ENCODE measurements at places on chromosomes 12 and 14.

GRCh38 chr12:69123919-69124638 lies 115.3 kb upstream of the CPSF6 start:
- no peak for DNase-seq

- DNase-seq = no peak
These were observed 22.4 kb downstream of the MAPK1IP1L start for GRCh38 chr14:55073856-55074255.

- no peak for DNase-seq
These were observed 151.3 kb downstream of the BTG1 start for GRCh38 chr12:91994208-91994797.

- no peak for DNase-seq
These were observed 947 bp downstream of the TMEM52B start for GRCh38 chr12:10179776-10180181.

DNA sequence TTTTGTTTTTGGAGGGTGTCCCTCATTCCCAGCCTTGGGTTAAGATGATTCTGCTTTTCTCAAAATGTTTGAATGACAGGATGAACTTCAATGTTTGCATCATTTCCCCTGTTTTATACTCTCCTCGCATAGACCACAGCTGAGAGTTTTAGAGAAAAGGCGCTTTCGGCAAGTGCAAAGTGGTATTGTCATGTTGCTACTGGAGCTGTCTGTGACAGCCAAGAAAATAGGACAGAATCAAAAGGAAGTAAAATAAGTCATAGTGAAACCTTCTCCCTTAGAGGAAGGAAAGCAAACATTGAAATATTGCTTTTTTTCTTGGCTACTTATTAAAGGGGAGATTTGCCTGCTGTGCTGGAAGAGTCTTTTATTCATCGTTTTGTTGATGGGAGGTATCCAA lies 33.5 kb upstream of the ARHGAP5 start:
- DNase-seq = no peak

DNA sequence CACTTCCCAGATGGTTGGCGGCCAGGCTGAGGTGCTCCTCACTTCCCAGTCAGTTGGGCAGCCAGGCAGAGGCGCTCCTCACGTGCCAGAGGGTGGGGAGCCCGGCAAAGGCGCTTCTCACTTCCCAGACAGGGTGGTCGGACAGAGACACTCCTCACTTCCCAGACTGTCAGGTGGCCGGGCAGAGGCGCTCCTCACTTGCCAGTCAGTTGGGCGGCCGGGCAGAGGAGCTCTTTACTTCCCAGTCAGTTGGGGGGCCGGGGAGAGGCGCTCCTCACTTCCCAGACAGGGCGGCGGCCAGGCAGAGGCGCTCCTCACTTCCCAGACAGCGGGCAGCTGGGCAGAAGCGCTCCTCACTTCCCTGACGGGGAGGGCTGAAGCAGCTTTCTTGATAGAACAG lies 143.0 kb upstream of the ARID2 start:
- no peak for DNase-seq

- no peak for DNase-seq
These were observed 4.7 kb downstream of the IFT43 start for GRCh38 chr14:75990297-75990696.

- DNase-seq = no peak
These were observed 5.5 kb downstream of the AKT1 start for GRCh38 chr14:104789752-104790743.

DNA sequence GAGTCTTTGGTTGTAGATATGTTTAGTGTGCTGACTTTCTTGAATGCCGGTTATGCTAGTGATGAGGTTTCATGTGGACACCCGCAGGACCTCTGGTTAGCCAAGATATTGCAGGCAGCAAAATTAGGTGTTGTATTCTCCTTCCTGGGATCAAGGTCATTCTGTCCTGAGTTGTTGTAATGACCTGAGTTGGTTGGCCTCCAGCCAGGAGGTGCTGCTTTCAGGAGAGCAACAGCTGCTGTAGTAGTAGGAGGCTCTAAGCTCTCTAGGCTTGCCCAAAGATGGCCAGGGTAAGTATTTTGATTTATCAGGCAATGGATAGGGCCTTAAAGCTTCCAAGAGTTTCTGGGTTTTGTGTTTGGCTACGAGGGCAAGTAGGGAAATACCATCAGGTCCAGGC lies 56.0 kb upstream of the BDKRB2 start:
- no peak for DNase-seq

DNA sequence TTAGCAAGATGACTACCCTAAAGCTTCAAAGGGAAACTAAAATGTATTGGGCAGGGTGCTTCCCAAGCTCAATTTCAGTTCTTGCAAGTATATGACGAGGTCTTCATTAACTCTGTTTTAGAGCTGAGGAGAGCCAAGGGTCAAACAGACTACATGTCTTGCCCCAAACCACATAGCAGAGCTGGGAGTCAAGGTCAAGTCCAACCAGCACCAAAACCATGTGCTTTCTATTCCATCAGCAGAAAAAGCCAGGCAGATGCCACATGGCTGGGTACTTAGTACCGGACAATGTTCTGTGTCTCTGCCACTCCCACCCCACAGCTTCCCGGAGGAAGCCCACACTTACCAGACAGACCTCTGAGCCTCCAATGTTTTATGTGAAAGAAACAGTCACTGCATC lies 17.6 kb downstream of the NID2 start:
- DNase-seq = no peak

- no peak for DNase-seq
These were observed 5.4 kb upstream of the PELI2 start for GRCh38 chr14:56112781-56113180.

GRCh38 chr14:99237288-99237687 lies 34.7 kb downstream of the BCL11B start:
- no peak for DNase-seq

- no peak for DNase-seq
These were observed 777.4 kb downstream of the BCL11B start for GRCh38 chr14:98494582-98494981.

GRCh38 chr14:77219591-77219990 lies 38.0 kb downstream of the TMEM63C start:
- DNase-seq = no peak

- no peak for DNase-seq
These were observed 19.1 kb downstream of the PNMA1 start for GRCh38 chr14:73695082-73695481.

DNA sequence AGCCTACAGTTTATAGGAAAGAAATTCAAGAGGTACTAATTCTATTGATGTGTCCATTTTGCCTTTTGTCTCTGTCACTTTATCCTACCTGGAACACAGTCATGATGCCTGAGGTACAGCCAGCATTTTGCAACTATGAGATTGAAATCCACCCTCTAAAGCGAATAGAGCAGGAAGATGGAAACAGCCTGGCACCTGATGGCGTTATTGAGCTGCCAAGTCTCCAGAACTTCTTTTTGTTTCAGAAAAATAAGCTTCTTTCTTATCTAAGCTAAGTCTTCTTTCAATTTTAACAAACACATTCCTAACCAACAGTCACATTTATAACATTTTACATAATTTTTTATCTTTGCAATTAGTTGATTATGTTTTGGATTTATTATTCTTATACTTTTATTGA lies 182.1 kb downstream of the PAWR start:
- no peak for DNase-seq

- DNase-seq = no peak
These were observed 10.1 kb downstream of the ANO6 start for GRCh38 chr12:45226021-45226420.

- no peak for DNase-seq
These were observed 81.6 kb upstream of the TMTC2 start for GRCh38 chr12:82605115-82605514.

DNA sequence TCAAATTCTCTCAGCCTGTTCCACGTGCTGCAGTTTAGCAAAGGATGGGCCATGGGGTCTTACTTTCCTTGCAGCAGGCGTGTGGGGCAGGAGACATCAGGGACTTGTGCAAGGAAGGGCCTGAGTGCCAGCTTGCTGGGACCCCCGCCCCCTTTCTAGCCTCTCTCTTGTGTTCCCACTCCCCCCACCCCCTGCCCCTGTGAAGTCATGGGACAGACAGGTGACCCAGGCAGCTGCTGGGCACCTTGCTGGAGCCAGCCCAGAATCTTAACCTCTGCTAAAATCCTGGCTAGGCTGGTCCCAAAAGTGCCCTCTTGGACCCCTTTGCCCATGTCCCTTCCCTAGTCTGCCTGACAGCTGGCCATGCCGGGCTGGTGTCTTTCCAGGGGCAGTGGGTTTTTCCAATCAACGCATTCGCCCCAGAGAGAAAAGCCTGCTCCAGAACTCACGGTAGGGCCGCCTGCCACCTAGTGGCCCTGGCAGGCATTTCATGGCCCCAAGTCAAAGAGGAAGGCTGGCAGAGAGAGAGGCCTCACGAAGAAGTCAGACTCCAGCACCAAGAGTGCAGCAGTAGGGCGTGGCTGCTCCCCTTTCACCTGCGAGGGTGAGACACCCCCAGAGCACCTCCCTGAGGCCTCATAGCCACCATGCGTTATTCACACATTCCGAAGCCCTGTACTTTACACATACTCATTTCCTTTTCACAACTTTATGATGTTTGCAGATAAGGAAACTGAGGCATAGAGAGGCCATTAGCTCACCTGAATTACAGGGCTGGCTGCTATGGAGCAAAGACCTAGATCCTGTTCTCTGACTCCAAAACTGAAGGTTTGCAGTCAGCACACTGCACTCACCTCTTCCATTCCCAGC lies 67.4 kb downstream of the LGMN start:
- DNase-seq = peak; percentile 68

DNA sequence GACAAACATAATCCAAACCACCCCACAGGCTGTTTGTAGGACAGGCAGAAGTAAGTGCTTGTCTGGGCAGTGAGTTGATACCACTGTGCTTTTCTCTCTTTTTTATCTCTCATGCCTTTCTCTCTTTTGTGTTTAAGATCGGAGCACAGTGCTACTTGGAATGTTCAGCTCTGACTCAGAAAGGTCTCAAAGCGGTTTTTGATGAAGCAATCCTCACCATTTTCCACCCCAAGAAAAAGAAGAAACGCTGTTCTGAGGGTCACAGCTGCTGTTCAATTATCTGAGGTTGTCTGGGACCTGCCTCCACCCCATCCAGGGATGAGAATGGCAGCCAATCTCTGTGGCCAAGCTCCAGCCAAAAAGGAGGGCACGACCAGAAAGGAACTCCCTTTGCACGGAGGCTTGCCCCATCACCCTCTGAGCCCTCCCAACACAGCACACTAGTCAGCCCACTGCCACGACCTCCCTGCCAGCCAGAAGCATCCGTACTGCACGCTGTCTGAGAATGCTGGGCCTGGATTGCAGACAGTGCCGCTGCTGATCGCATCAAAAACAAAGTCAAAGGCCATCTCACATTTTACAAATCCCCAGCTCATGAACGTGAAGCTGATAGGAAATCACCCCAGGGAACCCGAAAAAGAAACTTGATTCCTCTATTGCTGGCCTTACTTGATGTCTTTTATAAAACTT lies 27.8 kb downstream of the GPHB5 start:
- DNase-seq = no peak

GRCh38 chr12:1606021-1606622 lies 11.7 kb upstream of the FBXL14 start:
- DNase-seq = no peak

- no peak for DNase-seq
These were observed 23.2 kb downstream of the BCL11B start for GRCh38 chr14:99248761-99249171.

DNA sequence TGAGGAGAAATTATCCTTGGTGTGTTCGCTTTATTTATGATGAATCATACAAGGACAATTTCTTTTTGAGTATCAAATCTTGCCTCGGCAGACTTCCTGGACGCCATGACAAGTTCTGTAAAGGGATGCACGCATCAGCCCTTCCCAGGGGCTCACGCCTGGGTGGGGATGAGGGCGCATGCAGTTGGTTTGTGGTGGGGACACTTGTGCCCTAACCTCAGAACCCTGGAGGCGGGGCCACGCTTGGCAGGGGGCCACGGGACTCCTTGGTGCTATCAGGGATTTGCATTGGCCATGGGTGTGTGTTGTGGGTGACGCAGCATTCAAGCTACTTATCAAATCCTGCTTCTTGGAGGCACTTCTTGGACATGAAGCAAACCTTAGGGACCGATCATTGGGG lies 143.8 kb upstream of the RTL1 start:
- no peak for DNase-seq

DNA sequence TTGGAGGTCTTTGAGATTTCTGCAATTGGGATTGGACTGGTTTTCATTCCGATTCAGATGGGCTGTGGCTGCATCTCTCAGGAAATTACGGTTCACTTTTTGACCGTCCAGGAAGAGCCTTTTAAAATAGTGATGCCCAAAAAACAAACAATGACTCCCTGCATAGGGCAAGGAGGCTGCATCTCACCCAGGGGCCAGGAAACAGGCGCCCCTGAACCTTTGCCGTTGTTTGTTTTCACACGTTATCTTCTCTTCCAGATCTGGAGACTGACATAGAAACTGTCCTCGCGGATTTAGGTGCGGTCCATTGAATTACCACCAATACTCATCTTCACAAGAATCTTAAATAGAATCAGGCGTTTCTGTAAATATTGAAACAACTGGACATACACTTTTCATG lies 66.0 kb downstream of the FLRT2 start:
- DNase-seq = no peak

DNA sequence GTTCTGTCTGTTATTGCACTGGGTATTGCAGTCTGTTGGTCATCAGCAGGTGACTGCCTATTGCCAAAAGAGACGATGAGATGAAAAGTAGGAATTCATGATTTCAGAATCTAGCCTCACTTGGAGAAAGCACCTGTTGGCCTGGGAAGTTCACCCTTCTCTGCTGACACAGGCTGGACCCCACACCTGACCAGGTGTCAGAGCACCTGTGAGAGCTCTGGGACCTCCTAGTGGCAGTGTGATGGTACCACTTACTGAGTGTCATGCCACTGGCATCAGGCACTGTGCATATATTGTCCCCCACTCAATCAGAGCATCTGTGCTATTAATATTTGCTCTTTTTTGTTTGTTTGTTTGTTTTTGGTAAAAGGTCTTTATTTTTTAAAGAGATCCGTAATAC lies 68.0 kb downstream of the RASSF3 start:
- no peak for DNase-seq

DNA sequence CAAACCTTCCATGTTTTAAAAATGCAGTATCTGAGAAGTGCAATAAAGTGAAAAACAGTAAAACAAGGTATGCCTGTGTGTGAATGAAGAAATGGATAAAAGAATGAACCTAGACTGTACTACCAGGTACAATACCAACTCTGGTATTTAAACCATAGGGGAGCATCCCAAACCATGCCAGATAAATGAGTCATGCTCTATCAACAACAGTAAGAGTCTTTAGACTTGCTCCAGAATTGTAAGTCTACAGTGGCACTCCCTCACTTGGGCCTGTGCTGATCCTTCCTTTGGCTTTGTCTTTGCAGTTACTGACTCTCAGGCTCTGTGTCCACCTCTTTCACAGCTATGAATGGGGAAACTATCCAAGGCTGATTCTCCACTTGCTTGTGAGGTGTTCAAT lies 38.1 kb downstream of the BBS10 start:
- no peak for DNase-seq

GRCh38 chr12:89325495-89325894 lies 26.8 kb downstream of the DUSP6 start:
- no peak for DNase-seq

- DNase-seq = no peak
These were observed 85.6 kb downstream of the MAP1LC3B2 start for GRCh38 chr12:116644806-116645205.

GRCh38 chr14:22378181-22378580 lies 210.8 kb downstream of the DAD1 start:
- DNase-seq = no peak

- DNase-seq = no peak
These were observed 475.6 kb downstream of the PDZRN4 start for GRCh38 chr12:41663598-41664265.

GRCh38 chr12:129615001-129615400 lies 288.8 kb downstream of the TMEM132D start:
- DNase-seq = no peak

- no peak for DNase-seq
These were observed 141.0 kb downstream of the SRGAP1 start for GRCh38 chr12:63985456-63985855.

Measured in neural crest cell (in vitro differentiated cells).